ENCODE measurements at places on chromosomes 4 and X.

GRCh38 chr4:125268068-125268755 lies 46.5 kb upstream of the FAT4 start:
- no peak for DNase-seq

DNA sequence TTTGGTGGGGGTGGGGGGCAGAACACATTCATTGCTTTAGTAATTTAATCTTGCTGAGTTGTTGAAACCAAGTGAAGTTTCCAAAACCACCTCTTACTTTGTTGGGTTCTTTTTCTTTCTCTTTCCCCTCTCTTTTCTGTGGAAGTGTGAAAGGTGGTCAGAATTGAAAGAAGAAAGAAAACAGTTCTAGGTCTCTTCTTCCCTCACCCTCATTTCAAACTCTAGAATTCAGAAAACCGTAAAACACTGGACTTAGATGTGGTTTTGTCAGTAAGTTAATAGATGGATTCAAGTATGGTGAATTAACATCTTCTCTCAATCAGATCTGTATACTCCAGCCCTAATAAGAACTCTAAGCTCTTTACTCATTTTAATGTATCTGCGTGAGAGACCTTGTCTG lies 23.7 kb downstream of the PLP1 start:
- no peak for DNase-seq

GRCh38 chr4:184439856-184440594 lies 34.3 kb downstream of the IRF2 start:
- DNase-seq = no peak

DNA sequence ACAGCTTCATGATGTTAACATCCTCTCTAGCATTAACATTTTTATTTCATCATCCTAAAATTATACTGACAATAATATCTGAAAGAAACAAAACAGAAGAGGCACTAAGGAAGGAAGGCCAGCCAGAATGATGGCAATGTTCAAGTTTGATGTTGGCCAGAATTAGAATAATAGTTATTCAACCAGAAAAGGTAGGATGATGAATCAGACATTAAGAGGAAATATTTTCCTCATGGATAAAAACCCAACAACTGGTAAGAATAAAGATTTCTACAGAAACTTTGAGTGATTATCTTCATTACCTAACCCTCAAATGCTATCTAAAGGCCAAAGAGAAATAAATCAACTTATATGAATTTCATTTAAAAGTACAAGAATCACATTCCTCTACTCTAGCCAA lies 105.2 kb downstream of the PDE5A start:
- no peak for DNase-seq

DNA sequence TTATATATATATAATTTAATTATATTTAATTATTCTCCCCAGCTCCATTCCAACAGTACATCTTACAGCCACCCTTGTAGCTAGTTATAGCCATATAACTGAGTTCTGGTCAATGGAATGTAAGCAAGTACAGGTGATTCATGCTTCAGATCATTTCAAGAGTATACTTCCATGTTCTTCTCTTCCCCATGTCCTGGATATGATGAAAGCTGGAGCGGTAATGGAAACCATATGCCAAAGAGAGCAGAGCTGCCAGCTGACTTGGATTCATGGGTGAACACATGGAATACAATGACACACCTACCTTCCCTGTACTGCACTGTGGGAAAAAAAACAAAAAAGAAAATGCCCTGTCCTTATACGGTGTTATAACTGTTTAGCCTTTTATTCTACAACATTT lies 17.5 kb upstream of the CORIN start:
- DNase-seq = no peak

DNA sequence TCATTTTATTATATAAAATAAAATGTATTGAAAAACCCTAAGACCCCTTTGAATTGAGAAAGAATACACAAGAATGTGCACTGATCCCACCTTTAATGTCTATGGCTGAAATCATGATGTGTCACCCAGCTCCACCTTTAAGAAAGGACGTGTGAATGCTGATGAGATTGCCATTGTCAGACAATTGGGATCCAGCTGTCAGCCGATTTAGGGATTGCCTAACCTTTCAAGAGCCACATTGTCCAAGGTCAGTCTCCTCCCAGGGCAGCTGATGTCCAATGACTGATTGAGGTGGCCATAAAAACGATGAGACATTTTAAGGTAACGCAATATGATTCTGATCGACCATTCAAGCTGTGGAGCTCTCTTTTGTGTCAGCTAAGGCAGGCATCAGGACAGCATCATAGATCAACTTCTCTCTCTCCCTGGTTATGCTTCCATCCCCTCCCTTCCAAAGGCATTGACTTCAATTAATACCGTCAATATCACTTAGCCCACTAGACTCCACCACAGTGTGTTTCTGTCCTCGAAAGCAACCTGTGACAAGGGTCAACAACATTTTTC lies 1676.4 kb downstream of the PCDH7 start:
- no peak for DNase-seq

- no peak for DNase-seq
These were observed 292.0 kb downstream of the CCSER1 start for GRCh38 chr4:90419124-90419711.

GRCh38 chr4:6935965-6936364 lies 26.3 kb downstream of the TBC1D14 start:
- no peak for DNase-seq

- DNase-seq = no peak
These were observed 113.5 kb downstream of the TSPAN5 start for GRCh38 chr4:98544818-98545414.

- no peak for DNase-seq
These were observed 2.3 kb downstream of the PLAC8 start for GRCh38 chr4:83112231-83112630.

- no peak for DNase-seq
These were observed 71.2 kb upstream of the GRID2 start for GRCh38 chr4:92232566-92232965.

- no peak for DNase-seq
These were observed 911.7 kb upstream of the NDST4 start for GRCh38 chr4:116024954-116025708.

GRCh38 chr4:128387600-128388351 lies 100.2 kb upstream of the PGRMC2 start:
- no peak for DNase-seq

DNA sequence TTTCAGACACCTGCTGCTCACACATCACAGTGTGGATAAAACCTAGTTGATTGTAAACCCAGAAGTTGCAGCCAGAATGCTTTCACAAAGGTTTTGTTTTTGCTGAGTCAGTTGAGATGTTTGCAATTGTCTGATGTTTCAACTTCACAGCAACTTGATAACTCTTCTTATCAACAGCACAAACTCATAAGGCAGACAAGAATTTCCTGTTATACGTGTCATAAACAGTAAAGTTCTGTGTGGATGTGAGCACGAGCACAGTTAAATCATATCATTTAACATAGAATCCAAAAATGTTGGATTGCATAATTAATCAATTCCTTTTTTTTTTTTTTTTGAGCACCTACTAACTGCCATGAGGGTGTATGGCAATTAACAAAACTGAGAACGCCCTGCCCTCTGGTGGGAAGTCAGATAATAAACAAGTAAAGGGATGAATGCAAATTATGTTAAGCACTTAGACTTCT lies 512.2 kb downstream of the PDHA2 start:
- no peak for DNase-seq
